Activated CD4-positive, alpha-beta memory T cell treated with anti-CD3 and anti-CD28 coated beads for 36 hours (primary cell): ENCODE measurements at places on chromosomes 5 and 9.
A peak's percentile ranks its signal among the peaks of the same experiment; 100 is the strongest.

- no peak for DNase-seq
Measured at GRCh38 chr5:64144425-64145215, 21.0 kb upstream of the RNF180 start.

DNA sequence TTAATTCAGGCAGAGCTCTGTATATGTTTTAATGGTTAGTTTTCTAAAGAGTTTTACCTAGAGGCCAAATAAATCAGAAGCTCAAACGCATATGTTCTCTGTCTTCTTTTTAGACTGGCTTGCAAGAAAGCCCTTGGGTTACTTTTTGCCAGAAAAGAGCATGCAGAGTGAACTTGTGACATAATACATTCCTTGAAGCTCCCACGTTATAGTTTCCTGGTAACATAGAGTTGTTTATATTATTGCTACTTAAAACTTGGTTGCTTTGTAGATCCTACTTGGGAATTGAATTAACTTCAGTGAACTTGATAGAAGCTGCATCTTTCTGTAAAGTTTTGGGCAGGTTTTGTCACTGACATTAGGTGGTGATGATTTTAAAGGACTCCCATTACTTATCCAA is 102.9 kb downstream of the C9orf152 start:
- no peak for DNase-seq

- DNase-seq, result no peak
Measured at GRCh38 chr5:36657563-36657995, 51.2 kb downstream of the SLC1A3 start.

DNA sequence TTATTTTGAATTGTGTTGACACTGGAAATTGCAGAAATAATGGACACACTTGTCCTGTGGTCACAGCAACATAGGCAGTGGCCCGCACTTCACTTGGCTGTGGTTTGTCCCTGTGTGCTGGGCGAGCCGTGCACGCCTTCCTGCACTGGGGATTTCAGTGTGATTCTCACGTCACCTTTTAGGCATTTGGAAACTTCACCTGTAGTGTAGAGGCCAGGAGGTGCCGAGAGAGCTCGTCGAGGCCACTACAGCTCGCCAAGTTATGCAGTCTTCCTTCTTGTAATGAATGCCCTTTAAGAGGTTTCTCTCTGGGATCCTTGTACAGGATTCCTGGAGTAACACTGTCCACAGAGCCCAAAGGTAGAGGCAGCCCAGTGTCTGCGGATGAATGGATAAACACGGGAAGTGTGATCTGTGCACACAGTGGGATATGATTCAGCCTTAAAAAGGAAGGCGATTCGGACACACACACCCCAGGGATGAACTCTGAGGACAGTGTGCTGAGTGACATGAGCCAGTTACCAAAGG is 14.7 kb downstream of the TRAF2 start:
- no peak for DNase-seq

DNA sequence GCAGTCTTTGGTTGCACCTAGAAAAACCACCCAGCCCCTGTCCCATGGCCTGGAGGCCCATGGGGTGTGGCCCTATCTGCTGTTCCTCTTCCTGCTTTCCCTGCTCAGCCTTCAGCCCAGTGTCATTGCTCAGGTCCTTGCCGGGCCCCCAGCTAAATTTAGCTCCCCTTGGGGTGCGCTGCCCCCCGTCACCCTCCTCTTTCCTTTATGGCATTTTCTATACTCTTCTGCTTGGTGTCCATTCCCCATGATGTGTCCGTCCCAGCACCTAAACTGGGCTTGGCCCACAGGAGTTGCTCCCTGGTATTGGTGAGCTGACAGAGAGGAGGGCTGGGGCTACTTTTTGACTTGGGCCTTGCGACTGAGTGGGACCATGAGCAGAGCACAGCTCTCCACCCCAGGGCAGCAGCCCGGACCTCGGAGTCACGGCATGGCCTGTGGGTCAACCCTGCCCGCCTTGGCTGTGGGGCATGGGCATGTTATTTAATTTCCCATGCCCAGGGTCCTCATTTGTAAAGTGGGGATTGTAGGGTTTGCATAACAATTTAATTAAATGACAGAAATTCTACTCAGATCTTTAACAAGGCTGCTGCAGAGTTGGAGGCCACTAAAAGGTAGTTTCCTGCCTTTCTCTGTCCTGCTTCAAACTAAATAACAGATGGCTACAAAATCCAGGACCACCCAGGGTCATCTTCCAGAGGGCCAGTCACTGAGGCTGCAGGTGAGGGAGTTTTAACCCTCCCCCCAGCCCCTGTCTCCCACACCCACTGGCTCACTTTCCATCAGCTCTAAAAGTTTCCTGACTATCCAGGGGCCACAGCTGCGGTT is 98.2 kb downstream of the DAP start:
- DNase-seq, result no peak

DNA sequence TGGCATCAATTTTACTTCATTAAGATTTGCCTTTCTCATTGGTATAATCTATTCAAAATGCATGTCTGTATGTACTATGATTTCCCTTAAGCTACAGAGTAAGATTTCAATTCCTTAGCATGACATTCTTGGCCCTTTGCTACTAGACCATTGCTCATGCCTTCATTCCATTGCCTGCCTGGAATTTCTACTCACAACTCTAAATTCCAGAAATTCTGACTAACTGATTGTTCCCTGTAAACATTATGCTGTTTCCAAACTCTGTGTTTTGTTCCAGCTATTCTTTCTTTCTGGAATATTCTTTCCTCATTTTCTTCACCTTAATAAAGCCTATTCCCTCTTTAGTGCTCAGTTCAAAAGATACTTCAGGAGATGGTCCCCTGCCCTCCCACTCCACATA is 568.8 kb upstream of the SEMA6A start:
- DNase-seq, result no peak

DNA sequence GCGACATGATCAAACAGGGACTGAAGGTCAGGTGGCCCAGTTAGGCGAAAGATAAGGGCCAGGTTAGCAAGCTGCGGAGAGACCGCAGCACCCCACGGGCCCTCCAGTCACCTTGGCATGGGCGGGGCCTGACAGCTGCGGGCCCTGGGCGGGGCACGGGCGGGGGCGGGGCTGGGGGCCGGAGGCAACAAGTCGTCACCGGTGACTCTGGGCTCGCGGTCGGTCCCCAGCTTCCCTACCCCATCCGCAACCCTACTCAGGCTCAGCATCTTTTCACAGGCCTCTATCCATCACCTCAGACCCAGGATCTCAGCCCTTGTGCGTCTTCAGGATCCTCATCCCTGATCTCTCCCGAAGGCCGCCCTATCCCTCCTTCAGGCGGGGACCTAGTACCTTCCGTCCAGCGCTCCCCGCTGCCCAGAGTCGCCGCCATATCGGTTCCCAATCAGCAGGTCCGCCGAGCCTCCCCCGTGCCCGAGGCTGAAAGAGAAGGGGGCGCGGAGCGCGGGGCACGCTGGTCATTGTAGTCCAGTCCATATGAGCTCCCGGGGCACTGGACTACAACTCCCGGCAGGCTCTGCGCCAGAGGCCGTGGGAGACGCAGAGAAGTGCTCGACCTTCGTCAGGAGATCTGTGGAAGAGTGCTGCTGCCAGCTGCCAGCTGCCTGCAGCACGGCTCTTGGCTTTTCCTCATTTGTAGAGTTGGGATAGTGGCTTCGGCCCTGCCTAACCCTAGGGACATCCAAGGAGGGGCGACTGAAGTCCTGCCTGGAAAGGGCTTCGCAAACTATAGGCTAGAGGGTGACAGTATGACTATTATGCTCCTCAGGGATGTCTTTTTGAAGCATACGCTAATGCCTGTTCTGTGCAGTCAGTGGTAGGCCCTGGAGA is at the start of gene DNAJC18:
Gene DNAJC18 (minus strand): TSS at position 513 of the 891 bp plus-strand sequence. CDS start 80 bp downstream, at position 433.
- peak; percentile 96 for DNase-seq
